Type B pancreatic cell (in vitro differentiated cells): ENCODE measurements at places on chromosomes 16 and 17. TPM values are rescaled to one million over a fixed set of nuclear protein-coding genes. Genes with fewer than 3 reads are reported as not detected.

GRCh38 chr17:67490471-67490870 lies 113.4 kb downstream of the PITPNC1 start:
- H3K27ac ChIP-seq: no peak overlapping the region
- H3K36me3 ChIP-seq: no peaks in the 10 kb centered on the region
- peaks cover 24% of the 10 kb centered on the region for H3K4me1 ChIP-seq
- peaks cover 3% of the 10 kb centered on the region for H3K27me3 ChIP-seq
- DNase-seq: no peak

DNA sequence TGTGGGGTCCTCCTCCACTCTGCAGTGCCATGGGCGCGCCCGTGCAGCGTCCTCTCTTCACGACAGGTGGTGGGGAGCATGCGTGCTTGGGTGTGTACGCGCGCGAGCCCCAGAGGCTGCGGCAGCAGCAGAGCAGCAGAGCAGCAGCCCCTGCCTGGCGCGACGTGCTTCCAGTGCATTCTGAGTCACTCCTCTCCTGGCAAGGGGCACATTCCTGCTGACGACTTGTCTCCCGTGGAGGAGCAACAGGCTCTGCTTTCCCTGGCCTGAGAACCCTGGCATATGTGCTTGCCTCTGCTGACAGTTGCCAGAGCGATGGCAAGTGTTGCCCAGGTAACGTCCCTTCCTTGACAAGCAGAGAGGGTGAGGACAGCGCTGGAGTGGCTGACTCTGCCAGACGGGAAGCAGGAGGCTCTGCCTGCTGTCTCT lies 133.8 kb upstream of the PLCG2 start:
- no peak for DNase-seq
- H3K4me3 ChIP-seq: peak overlapping the region; percentile 44
- peak overlapping the region; percentile 83 for H3K27ac ChIP-seq
- peaks cover 57% of the 10 kb centered on the region for H3K4me1 ChIP-seq
- no peaks in the 10 kb centered on the region for H3K27me3 ChIP-seq
- H3K36me3 ChIP-seq: peaks cover 4% of the 10 kb centered on the region

- peak overlapping the region; percentile 90 for H3K4me3 ChIP-seq
- H3K36me3 ChIP-seq: peaks cover 10% of the 10 kb centered on the region
- H3K27ac ChIP-seq: peak overlapping the region; percentile 82
- no peak for DNase-seq
- peaks cover 6% of the 10 kb centered on the region for H3K27me3 ChIP-seq
These were observed 646 bp downstream of the RABEP1 start for GRCh38 chr17:5282642-5283217.

GRCh38 chr17:42980766-42981397 lies 517 bp downstream of the RUNDC1 start:
- peak overlapping the region; percentile 99 for H3K4me3 ChIP-seq
- peaks cover 5% of the 10 kb centered on the region for H3K36me3 ChIP-seq
- peak overlapping the region; percentile 98 for H3K27ac ChIP-seq

- H3K27me3 ChIP-seq: peaks cover 2% of the 10 kb centered on the region
- H3K27ac ChIP-seq: no peak overlapping the region
- H3K4me1 ChIP-seq: peaks cover 11% of the 10 kb centered on the region
- H3K36me3 ChIP-seq: no peaks in the 10 kb centered on the region
- no peak overlapping the region for H3K4me3 ChIP-seq
- no peak for DNase-seq
These were observed 160.4 kb downstream of the ABCA8 start for GRCh38 chr17:68794636-68795434.

- peak overlapping the region; percentile 94 for H3K27ac ChIP-seq
- peak overlapping the region; percentile 97 for H3K4me3 ChIP-seq
- no peaks in the 10 kb centered on the region for H3K27me3 ChIP-seq
- DNase-seq: no peak
- H3K4me1 ChIP-seq: peaks cover 10% of the 10 kb centered on the region
These were observed 727 bp upstream of the MBTPS1 start for GRCh38 chr16:84117494-84117843.

DNA sequence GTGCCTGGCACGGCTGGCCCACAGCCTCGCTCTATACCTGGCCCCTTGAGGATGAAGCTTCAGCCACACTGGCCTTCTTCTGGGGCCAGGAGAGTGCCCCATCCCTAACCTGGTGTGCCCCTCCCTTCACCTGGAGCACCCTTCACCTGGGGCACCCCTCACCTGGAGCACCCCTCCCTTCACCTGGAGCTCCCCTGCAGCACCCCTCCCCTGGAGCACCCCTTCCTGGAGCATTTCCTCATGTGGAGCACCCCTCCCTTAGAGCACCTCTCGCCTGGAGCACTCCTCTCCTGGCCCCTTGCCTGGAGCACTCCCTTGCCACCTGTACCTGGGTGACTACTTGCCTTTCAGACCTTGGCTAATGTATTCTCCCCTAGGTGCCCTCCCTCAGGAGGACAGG lies 2.4 kb upstream of the FBXL16 start:
- peaks cover 64% of the 10 kb centered on the region for H3K27me3 ChIP-seq
- H3K27ac ChIP-seq: no peak overlapping the region
- peaks cover 4% of the 10 kb centered on the region for H3K4me1 ChIP-seq
- H3K36me3 ChIP-seq: no peaks in the 10 kb centered on the region

DNA sequence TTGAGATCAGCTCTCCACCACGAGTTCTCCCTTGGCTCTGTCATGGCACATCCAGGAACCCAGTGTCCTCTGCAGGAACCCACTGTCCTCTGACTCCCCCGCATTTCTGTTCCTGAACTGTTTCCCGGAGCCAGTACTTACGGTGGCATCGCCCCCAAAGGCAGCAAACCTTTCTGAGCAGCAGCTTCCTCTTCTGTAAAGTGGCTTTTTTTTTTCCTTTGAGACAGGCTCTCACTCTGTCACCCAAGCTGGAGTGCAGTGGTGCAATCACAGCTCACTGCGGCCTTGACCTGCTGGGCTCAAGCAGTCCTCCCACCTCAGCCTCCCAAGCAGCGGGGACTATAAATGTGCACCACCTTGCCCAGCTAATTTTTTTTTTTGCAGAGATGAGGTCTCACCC lies 32.2 kb downstream of the NAGPA start:
- no peak overlapping the region for H3K4me3 ChIP-seq
- H3K4me1 ChIP-seq: no peaks in the 10 kb centered on the region
- no peak overlapping the region for H3K27ac ChIP-seq
- DNase-seq: no peak
- peaks cover 7% of the 10 kb centered on the region for H3K27me3 ChIP-seq

- peaks cover 7% of the 10 kb centered on the region for H3K36me3 ChIP-seq
- no peak for DNase-seq
- H3K27ac ChIP-seq: peak overlapping the region; percentile 78
- H3K4me1 ChIP-seq: peaks cover 13% of the 10 kb centered on the region
- no peak overlapping the region for H3K4me3 ChIP-seq
These were observed 47.8 kb downstream of the ANKFY1 start for GRCh38 chr17:4215882-4216570.

DNA sequence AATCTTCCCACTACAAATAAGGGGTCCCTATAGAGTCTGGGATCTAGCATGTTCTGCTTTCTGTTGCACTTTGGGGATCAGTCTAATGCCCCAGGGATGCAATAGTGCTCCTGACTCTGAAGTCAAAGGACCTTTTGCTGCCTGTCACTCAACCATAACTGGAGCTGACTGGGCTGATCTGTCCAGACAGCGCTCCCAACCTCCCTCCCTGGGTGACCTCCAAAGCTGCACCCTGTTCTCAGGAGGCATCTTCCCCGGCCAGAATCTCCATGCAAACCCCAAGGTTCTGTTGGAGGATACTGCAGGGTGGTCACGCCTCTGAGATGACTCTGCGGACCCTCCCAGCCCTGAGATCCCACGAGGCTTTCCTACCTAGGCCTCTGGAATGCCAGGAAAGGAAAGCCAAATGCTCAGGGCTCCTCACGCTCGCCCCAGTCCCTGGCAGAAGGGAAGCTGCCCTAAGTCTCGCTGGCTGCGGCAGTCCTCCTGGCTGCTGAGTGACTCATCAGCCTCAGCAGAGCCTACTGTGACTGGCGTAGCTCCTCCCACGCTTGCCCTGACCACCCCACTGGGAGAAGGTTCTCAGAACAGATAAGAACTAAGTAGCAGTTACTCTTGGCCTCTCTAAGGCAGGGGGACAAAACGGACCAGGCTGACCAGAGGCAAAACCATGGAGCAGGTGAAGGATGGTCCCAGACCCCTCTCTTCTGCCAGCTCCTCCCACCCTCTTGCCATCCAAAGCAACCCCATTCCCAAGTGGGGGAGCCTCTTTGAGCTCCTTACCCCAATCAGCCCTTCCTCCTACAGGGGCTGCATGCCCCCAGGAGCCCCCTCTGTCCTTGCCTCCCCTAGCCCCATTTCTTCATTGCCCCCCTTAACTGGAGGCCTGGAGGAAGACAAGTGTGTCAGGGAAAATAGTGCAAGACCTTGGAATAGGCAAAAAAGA lies 124.1 kb upstream of the TNRC6C start:
- H3K27ac ChIP-seq: no peak overlapping the region
- DNase-seq: no peak
- no peaks in the 10 kb centered on the region for H3K36me3 ChIP-seq
- peaks cover 32% of the 10 kb centered on the region for H3K4me1 ChIP-seq

NCOR1 gene
- 122 and 133 TPM in 2 replicates for total RNA-seq

EFCAB5 gene
- total RNA-seq: 0.29 and 0.43 TPM in 2 replicates

SNAI3 gene
- total RNA-seq: 0.68 and 0.79 TPM in 2 replicates

TMC6 gene
- total RNA-seq: 94.4 and 122 TPM in 2 replicates

CEP112 gene
- 4.6 and 18.0 TPM in 2 replicates for total RNA-seq
